Foreskin fibroblast (primary cell): ENCODE measurements at places on chromosomes 2 and 18.

DNA sequence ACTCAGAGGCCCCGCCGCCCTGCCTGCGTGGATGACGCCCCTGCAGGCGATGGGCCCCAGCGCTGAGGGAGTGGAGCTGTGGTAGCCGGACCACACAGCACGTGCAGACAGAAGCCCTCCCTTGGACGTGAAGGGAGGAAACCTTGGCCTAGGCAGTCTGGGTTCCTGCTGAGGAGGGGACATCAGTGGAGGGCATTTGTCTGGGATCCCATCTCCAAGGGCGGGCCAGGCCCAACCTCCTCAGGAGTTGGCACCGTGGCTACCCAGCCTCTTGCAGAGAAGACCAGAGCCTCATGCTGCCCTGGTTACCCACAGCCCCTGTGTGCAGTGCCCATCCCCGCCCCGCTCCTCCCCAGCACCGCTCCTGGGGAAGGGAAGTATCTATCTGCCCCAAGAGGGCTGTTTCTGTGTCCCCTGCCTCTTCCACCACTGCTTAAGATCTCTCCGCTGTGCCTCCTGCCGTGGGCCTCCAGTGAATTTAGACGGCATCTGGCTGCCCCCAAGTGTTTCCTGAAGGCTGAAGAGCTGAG, 241.8 kb downstream of the KLHL29 start:
- no peak for DNase-seq

GRCh38 chr2:108565778-108566375, 31.6 kb downstream of the LIMS1 start:
- peak; percentile 22 for DNase-seq

DNA sequence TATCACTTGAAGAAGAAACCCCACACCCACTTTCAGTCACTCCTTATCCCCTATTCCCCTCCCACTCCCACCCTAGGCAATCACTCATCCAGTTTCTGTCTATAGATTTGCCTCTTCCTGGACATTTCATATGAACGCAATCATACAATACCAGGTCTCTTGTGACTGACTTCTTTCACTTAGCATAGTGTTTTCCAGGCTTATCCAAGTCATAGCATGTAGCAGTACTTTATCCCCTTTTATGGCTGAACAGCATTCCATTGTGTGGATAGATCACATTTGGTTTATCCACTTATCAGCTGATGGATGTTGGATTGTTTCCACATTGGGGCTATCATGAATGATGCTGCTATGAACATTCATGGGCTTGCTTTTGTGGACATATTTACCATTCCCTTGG, 6.6 kb downstream of the CFAP221 start:
- DNase-seq = no peak

- peak; percentile 24 for DNase-seq
Observed at GRCh38 chr18:26654616-26655524, 106.5 kb upstream of the KCTD1 start.

DNA sequence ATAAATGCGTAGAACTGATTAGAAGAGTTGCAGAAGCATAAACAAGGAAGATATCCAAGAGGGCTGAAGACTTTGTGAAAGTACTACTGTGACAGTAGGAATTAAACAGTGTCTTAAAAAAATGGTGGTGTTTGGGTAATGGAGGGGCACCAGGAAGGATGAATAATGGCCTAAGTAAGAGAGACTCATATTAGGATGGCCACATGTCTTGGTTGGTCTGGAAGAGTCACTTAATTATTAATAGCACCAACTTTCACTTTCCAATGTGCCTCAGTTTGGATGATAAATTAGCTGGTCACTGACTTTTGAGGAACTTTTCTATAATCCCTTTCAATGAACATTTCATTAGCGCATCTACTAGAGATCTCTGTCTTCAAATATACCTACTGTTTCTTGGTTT, 372.2 kb downstream of the NYAP2 start:
- DNase-seq = no peak

GRCh38 chr18:13407484-13407883, 188.9 kb downstream of the LDLRAD4 start:
- DNase-seq = no peak

DNA sequence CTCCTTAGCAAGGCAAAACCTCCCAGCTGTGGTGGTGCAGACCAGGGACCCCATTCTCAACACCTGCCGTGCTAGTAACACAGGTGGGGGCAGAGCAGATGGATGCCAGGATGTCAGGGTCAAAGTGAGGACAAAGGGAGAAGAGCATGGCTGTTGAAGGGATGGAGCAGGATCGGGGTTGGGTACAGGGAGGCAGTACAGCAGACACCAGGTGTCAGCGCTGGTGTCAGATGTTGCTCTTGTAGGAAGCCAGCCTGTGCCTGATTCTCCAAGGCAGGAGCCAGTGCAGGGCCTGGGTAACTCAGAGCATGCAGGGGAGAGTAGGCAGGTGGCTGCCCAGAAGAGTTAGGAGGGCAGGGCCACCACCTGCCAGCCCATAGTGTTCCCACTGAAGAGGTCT, 222.1 kb upstream of the SPRED2 start:
- no peak for DNase-seq

GRCh38 chr2:36781907-36782720, 85.6 kb downstream of the VIT start:
- no peak for DNase-seq
